Vagina (tissue), 2 donors: ENCODE measurements at places on chromosomes 2 and 18. TPM values are rescaled to one million over a fixed set of nuclear protein-coding genes. Genes with fewer than 3 reads are reported as not detected.

- DNase-seq = no peak
Observed at GRCh38 chr2:43107679-43108078, 118.7 kb downstream of the ZFP36L2 start.

DNA sequence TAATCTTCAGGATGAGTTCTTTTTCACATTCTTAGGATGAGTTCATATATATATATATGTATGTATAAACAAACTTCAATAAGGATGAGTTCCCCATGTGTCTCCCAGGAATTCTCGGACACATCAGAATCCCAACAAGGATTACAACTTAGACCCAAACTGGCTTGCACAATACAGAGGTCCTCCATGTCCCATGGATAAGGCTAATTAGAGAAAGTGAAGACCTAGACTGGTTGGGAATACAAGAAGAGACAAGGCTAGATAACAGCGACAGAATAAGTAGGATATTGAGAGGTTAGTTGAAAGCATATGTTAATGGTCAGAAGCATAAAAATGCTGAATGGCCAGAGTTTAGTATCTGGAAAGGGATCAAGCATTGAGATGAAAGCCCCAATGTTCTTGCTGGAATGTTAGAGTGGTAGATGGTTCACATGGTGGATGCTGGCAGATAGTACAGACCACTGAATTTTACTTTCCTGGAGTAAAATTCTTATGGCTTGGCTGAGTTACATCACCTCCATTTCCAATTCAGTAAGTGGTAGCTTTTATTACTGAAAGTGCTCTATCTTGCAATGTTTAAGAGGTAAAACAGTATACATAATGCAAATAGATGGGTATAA lies 154.9 kb upstream of the EPHA4 start:
- no peak for DNase-seq

- DNase-seq = no peak
Observed at GRCh38 chr2:37779139-37779538, 107.7 kb upstream of the CDC42EP3 start.

DNA sequence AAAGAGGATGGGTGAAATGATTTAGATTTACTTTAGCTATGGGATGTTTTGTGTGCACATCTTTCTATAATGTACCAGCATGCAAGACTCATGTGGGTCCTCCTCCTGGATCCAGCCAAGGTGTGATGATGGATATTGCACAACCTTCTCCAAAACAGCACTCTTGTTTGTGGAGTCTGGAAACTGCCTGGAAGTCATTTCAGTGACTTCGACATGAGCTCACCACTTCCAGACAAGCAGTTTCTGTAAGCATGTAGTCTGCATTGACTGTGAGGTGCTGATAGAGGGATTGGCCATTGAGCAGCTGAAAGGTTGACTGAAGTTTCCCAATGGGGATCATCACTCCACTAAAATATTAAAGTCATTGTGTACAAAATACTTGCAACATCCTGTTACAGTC lies 154.0 kb downstream of the TRIB2 start:
- DNase-seq = no peak

DNA sequence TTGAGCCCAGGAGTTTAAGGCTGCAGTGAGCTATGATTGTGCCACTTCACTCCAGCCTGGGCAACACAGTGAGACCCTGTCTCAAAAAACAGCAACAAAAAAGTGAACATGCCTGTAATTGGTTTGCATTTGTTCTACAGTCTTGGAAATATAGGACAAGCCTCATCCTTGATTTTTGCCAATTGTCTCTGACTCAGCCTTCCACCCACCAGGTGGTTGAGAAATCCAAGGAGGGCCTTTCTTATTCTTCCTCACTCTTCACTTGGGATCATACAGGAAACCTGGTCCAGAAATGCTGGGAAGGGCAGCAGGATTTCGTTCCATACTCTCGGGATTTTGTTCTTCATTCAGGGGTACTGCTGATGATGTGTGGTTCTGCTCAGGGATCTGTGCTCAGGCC lies 94.6 kb downstream of the CDC42EP3 start:
- no peak for DNase-seq

Gene GLI2
- total RNA-seq = 16.2 TPM

GRCh38 chr2:74293191-74293991 lies 49.8 kb downstream of the SLC4A5 start:
- DNase-seq = no peak

DNA sequence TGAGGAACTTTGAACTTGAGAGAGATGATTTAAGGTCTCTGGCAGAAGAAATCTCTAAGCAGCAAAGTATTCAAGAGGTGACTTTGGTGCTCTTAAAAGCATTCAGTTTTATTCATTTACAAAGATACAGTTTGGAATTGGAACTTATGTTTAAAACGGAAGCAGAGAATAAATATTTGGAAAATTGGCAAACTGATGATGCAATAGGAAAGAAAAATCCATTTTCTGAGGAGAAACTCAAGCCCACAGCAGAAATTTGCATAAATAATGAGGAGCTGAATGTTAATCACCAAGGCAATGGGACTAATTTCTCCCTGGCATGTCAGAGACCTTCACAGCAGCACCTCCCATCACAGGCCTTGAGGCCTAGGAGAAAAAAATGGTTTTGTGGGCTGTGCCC lies 1022.5 kb upstream of the CHAC2 start:
- no peak for DNase-seq

Gene HOXD1
- total RNA-seq = 1.2 TPM

Gene ST8SIA5
- not detected for total RNA-seq

DNA sequence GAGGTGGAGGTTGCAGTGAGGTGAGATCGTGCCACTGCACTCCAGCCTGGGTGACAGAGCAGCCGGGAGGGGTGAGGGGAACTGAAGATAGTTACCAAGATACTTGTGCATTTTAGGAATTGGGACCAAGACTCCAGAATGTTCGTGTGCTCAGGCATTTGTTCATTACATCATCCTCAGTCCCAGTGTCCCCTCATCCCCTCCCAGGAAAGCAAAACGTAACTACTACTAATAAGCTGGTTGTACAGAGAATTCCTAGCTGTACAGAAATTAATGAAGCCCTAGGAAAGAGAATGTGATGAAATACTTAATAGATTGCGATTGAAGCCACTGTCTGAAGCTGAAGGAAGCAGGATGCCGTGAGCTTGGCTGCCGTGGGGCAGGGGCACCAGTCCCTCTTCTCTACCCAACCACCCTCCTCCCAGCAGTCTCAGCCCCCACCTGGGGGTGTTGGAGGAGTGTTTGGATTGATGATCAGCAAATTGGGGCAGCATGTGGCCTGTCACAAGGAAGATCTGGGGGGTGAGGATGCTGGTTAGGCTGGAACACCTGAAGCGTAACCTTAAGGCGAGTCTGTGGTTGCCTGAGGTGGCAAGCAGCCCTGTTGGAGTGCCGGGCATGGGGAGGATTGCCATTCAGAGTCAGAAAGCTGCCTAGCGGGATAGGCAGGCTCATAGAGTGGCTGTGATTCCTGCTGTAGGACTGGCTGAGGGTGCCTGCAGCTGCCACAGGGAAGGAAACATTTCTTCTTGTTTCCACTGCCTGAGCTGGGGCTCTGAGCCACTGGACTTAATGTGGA lies 140.9 kb downstream of the SH3RF3 start:
- DNase-seq = no peak

DNA sequence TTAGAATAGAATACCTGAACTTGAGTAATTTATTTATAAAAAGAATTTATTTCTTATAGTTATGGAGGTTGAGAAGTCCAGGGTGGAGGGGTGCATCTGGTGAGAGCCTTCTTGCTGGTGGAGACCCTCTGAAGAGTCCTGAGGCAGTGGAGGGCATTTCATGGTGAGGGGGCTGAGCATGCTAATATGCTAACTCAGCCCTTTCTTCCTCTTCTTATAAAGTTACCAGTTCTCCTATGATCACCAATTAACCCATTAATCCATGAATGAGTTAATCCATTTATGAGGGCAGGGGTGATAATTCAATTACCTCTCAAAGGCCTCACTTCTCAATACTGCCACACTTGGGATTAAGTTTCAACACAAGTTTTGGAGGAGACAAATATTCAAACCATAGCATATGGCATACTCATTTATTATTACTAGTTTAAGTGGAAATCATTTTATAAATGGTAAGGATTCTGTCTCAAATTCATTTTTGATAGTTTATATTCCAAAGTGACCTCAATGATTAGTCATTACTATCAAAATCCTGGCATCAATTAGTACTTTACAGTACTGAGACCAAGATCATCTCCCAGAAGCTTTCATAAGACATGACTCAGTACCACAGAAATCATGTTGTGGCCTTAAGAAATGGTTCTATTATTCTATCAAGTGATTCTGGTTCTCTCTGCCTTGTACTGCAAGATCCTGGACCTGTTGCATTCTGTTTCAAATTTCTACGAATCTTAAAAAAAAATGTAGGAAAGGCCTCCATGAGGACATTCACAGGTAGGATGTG lies 5.5 kb downstream of the ZNF396 start:
- DNase-seq = no peak
